ENCODE measurements at places on chromosomes 13 and 19.

GRCh38 chr19:54026656-54027055 is 35.2 kb downstream of the CACNG6 start:
- no peak for DNase-seq

GRCh38 chr19:38239816-38240215 is 15.8 kb upstream of the DPF1 start:
- DNase-seq = no peak

- peak; percentile 20 for DNase-seq
These were observed 17.8 kb upstream of the ENOX1 start for GRCh38 chr13:43804461-43805070.

DNA sequence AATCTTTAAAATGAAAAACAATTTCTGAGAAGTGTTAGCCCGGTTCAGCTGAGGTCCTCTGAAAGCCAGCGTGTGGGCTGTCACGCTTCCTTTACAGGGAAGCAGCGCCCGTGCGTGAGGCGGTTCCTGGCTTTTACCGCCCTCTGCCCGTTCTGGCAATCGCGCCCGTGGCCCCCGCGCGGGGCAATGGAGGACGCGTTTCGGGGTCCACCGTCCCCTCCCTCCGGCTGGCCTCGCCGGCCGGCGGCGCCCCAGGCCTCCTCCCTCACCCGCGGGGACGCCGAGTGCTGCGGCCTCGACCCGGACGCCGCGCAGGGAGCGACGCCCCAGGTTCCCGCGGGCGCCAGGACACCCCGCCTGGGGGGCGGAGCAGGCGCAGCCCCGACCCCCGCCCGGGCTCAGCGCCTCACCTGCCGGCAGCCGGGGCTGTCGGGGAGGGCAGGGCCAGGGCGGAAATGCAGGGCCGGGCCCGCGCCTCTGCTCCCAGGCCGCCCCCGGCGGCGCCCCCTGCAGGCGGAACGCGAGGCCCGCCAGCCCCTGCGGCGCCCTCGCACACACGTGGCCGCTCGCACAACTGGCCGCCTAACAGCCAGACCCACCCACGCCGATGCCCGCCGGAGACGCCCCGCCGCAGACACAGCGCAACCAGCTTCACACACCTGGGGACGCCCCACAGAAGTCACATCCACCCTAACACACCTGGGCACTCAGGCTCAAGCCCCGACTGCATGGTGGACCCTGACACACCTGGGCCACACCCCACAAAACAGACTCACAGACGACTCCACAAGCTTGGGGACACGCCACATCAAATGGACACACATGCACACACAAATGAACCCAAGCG is at the start of gene GGACT:
Gene GGACT (minus strand): TSS at position 459 of the 847 bp plus-strand sequence. CDS start 56,198 bp downstream, outside the sequence.
- peak; percentile 46 for DNase-seq

- no peak for DNase-seq
These were observed 1.3 kb upstream of the SOX21 start for GRCh38 chr13:94713561-94714182.

DNA sequence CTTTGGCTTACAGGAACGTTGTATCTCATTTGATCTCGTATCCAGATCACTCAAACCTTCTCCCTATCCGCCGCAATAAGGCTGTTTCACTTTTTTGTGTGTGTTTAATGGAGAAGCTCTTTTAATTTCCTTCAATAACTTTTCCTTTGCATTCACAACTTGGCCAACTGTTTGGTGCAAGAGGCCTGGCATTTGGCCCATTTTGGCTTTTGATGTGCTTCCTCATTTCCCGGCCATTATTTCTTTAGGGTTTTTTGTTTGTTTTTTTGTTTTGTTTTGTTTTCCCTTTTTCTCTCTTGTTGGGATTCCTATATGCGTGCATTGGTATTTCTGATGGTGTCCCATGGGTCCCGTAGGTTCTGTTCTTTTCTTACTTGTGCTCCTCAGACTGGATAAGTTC is 6.1 kb upstream of the UPF3A start:
- no peak for DNase-seq

GRCh38 chr19:45828523-45828922 is 13.4 kb upstream of the RSPH6A start:
- DNase-seq = no peak

GRCh38 chr19:47653856-47654255 is 44.9 kb downstream of the BICRA start:
- no peak for DNase-seq

- no peak for DNase-seq
These were observed 14.8 kb upstream of the AKAP8L start for GRCh38 chr19:15433519-15434069.

DNA sequence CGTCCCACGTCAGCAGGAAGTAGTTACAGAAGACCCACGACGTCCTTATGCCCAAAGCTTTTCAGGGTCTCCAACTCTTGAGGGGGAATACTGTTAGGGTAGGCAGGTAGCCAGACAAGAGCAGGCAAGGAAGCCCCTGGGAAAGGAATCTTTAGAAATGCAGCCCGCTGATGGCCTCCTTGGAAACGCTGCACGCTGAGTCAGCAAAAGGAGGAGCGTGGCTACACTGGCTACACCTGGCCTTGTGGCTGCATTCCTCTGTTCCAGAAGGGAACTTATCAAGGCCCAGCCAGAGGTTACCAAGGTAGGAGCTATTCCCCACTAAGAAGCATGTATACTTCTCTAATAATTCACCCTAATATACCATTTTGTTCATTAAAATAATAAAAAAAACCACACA is 2.0 kb downstream of the ERVV-1 start:
- no peak for DNase-seq

- no peak for DNase-seq
These were observed 804.6 kb downstream of the SLITRK6 start for GRCh38 chr13:84994582-84994981.

- DNase-seq = no peak
These were observed 12.7 kb downstream of the ATP4B start for GRCh38 chr13:113645329-113645728.
